Stimulated activated naive CD8-positive, alpha-beta T cell treated with anti-CD3 and anti-CD28 coated beads, Interleukin-15, Interleukin-2, amounts not matched to agents 100 U/mL and 50 U/mL, for 24 hours (primary cell): ENCODE measurements at places on chromosomes 2 and 18.
A peak's percentile ranks its signal among the peaks of the same experiment; 100 is the strongest.

DNA sequence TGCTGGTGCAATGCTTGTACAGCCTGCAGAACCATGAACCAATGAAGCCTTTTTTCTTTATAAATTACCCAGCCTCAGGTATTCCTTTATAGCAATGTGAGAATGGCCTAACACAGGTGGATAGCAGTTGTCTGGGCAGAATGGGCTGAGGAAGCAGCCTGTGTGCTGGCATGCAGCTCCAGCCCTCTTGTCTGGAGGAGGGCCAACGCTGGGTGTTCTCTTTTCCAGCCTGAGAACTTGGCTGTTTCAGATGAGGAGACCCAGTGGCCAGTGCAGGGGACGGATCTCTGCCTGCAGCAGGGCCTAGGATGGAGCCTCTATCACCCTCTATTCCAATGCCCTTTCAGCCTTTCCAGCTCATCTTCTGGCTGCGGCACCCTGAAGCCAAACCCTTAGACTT, 58.8 kb downstream of the CTIF start:
- no peak for DNase-seq

DNA sequence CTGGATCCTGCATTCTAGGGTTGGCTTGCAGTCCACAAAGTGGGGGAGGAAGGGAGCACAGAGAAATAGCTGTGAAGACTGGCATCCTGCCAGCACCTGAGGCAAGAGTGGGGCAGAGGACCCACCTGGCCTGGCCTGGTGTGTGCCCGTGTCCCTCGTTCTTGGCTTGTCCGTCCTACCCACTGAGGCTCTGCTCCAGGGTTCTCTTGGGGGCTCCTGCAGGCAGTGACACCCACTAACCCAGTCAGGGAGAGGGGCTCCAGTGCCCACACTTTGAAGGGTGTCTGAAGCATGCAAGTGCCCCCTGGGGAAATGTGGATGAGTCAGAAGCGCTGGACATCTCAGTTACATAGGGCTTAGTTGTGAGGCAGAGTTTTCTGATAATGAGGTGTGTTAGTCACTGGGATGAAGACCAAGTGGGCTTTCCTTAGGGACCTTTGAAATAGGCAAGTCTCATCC, 79.4 kb downstream of the SLC4A3 start:
- DNase-seq, result no peak

- DNase-seq, result no peak
These were observed 1.3 kb downstream of the LIPG start for GRCh38 chr18:49563130-49563540.

DNA sequence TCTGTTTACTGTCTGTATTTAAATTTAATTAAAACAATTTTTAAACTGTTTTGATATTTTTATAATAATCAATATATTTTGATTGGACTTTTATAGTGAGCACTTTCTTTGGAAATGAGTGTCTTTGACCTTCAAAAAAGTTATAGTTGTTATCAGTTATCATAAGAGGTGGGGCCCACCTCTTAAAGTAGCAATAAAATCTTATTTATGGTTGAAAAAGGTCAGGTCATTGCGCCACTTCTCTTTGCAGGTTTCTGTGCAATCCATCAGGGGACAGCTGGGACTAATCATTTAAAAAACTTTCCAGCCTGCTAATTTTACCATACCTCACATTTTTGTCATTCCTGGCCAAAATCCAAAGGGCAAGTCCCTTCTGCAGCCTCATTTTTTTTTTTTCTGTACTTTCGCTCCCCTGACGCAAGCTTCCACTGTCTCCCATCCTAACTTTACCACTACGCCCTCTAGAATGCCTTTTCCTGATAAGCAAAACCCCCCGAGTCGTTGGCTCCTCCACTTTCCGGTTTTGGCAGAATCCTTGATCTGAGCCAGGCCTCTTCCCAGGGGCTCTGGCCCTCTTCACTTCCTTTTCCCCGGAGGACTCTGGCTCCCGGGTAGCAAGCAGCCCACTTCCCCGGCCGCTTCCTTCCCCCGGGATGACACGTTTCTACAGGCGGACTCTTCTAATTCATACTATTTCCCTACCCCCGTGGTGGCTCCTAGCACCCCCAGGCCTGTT, 1.1 kb upstream of the SEH1L start:
- peak; percentile 39 for DNase-seq

DNA sequence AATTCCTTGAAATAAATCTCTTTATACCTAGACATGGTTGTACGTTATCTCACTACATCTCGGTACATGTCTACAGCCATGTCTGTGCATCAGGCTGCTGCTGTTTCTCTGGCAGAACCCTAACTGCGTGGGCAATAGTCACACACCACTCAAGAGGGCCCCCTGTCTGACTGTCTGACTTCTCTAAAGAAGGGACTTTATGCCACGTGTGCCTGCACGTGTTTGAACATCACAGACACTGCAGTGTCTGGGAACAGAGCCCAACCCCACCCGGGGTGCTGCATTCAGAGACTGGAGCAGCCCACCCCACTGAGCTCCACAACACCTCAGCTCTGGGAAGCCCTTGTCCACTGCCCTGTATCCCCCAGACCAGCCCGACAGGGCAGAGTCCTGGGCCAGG, 55.0 kb downstream of the KIF1A start:
- no peak for DNase-seq

- no peak for DNase-seq
These were observed 246.3 kb downstream of the SUCLG1 start for GRCh38 chr2:84212611-84213314.

GRCh38 chr2:164498836-164499235, 122.4 kb downstream of the GRB14 start:
- no peak for DNase-seq

GRCh38 chr2:206993964-206994363, 54.6 kb downstream of the CPO start:
- no peak for DNase-seq

- peak; percentile 60 for DNase-seq
These were observed 23.3 kb upstream of the MC5R start for GRCh38 chr18:13800505-13801259.

DNA sequence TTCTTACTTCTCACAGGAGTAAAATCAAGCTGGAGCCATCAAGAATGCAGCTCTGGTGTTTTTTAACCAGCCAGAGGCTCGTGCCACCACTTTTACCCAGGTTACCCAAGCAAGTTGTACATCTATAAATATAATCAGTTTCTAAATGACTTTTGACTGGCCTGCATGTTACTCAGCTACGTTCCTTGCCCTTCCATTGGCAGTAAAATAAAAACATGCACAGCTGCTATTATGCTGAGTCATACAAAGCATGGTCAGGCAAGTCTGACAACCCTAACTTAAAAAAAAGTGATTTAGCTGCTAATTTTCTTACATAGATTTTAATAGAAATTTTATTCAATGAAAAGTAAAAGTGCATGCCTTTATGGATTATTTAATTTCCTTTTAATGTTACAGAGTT, 111.7 kb upstream of the CSRNP3 start:
- DNase-seq, result no peak

DNA sequence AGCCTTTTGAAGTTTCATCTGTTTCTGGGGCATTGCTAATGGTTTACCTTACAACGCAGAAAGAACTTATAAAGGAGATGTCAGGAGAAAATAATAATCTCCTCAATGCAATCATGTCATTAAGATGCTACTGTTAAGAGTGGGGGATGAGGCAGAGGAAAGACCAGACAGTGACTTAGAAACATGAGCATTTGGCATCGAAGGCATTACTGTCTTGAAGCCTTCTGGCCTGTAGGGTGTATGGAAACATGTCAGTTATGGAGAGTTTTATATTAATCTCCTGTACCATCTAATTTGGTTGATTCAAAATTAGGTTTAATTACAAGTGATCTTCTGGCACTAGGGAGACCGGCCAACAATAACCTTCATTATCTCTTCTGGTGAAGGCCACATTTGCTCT, 32.5 kb downstream of the CDC42EP3 start:
- no peak for DNase-seq

DNA sequence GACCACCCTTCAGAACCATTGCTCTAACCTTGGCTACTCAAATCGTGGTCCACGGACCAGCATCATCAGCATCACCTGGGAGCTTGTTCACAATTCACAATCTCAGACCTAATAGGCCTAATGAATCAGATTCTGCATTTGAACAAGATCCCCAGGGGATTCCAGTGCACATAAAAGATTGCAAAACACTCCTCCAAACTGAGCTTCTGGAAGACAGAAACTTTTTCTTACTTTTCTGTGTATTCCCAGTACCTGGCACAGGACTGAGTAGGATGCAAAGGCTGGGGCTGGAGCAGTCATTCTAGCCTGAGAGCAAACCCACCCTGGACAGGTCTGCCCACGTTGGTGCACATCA, 115.1 kb upstream of the COPS8 start:
- no peak for DNase-seq

- DNase-seq, result no peak
These were observed 1127.5 kb upstream of the CELF4 start for GRCh38 chr18:38693104-38693503.

DNA sequence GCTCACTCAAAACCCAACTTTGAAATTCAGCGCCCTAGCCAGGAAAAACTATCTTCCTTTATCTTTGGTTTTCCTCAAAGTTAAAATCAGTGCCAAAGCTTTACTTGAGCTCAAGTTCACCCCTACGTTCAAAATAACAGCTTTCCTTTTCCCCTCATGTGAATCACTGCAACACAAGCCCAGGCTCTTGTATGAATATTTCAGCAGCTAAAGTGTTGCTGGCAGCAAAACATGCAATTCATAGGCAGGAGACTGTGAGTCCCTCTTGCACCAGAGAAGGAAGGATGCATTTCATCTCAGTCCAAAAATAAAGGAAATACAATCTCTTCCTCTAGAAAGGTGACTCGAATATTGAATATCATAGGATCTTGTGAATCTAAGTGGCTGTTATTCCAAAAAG, 461.3 kb upstream of the SOX11 start:
- no peak for DNase-seq

DNA sequence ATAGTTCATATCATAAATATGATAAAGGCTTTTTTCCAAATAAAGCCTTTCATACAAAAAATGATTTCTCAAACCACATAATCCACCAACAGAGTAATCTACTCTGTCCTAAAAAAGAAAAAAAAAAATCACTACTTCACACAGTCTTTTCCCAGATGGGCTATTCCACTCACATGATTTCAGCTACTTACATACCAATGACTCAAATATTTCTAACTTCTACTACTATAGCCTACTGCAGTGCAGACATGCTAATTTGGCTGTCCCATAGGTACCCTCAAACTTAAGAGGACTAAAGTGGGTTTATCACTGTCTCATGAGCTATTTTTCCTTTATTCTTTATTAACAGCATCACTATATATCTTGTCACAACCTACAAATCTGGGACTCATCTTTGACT, 57.4 kb downstream of the SLC66A3 start:
- DNase-seq, result no peak

- no peak for DNase-seq
These were observed 502.2 kb downstream of the NRXN1 start for GRCh38 chr2:50529600-50530218.

DNA sequence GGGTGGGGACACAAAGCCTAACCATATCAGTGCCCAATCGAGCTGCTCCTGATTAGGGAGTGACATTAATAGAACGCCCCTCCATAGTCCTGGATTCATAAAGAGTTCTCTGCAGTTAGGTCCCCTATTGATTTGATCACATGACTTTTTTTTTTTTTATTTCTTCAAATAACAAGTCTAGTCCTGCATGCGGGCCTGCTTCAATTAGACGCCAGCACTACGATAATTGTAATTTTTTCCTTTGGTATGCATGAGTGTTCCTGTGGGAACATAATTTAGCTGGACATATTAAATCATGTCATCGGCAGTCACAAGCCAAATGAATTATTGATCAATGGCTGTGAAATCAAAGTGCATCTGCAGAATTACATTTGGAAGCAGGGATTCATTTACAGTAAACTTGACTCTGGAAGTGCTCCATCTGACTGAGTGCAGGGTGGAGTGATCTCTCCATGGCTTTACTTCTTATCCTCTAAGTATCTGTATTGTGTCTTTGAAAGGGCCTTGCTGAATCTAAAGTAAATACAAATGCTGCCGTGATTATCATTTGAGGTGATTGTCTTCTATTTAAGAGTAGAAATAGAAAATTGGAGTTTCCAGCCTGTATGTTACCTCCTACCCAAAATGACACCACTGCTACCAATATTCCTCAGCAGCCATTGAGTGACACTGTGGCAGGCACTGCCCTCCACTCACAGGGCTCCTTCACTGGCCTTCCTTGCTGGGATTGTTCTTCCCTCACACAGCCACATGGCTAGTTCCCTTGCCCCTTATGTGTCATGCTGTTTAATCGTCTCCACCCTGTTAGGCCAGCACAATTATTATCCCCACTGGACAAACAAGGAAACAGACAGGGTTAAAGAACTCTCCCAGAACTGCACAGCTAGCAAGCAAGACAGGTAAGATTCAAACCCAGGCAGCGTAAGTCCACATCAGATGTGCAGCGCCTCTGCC, 337.4 kb upstream of the ID2 start:
- DNase-seq, result no peak
